ENCODE measurements at places on chromosomes 3 and 15.
A peak's percentile ranks its signal among the peaks of the same experiment; 100 is the strongest.

- no peaks in the 10 kb centered on the region for H3K27me3 ChIP-seq
- H3K27ac ChIP-seq = no peak overlapping the region
- DNase-seq = no peak
- no peaks in the 10 kb centered on the region for H3K36me3 ChIP-seq
- no peak overlapping the region for H3K4me3 ChIP-seq
These were observed 75.3 kb downstream of the HMG20A start for GRCh38 chr15:77495838-77496596.

GRCh38 chr3:52097851-52098507, 41.6 kb upstream of the DUSP7 start:
- H3K4me1 ChIP-seq = peaks cover 6% of the 10 kb centered on the region
- no peak overlapping the region for H3K27ac ChIP-seq
- DNase-seq = no peak
- no peak overlapping the region for H3K4me3 ChIP-seq
- H3K27me3 ChIP-seq = no peaks in the 10 kb centered on the region

DNA sequence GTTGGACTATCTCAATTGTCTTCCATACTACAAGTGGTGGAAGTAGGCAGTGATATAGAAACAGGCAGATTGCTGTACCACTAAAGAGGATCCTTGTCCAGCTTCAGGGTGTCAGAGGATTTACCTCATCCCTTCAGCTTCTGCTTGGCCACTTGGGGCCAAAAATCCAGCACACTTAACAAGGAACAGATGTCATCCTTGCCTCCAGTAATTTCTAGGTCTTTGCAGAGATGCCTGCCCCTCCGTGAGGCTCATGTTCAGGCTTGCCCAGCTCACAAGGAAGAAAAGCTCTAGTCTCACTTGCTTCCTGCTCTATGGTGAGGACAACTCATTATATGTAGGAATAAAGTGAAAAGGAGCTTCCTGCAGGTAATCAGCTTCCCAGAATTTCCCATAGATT, 510.3 kb downstream of the EPHA3 start:
- H3K27ac ChIP-seq = no peak overlapping the region
- no peaks in the 10 kb centered on the region for H3K27me3 ChIP-seq
- no peaks in the 10 kb centered on the region for H3K4me1 ChIP-seq
- DNase-seq = no peak
- H3K36me3 ChIP-seq = no peaks in the 10 kb centered on the region
- no peak overlapping the region for H3K4me3 ChIP-seq

DNA sequence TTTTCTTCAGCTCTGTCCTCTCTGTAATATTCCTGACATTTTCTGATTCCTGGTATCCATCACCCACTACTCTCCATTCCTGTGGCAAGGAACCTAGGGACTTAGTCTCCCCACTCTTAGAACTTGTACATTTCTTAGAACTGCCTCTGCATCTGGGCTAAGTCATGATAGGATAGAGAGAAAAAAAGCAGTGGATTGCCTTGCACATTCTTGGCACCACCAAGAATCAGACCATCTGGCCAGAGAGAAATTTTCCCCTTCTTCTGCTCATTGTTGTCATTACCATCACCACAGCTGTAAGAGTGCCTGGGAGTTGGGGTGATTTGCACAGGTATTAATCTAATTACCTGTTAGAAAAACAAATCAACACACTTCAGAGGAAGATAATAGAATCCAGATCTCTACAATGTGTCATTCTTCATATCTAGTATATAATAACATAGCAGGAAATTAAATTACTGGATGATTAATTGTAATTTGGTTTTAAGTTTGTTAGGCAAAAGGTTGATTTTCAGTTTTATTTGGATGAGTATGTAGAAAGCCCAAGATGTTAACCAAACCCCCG, 264.8 kb upstream of the ZPLD1 start:
- DNase-seq = no peak
- H3K36me3 ChIP-seq = no peaks in the 10 kb centered on the region

GRCh38 chr3:157067114-157067513, 92.8 kb downstream of the CCNL1 start:
- peaks cover 7% of the 10 kb centered on the region for H3K36me3 ChIP-seq
- peak overlapping the region; percentile 60 for H3K4me3 ChIP-seq
- H3K27ac ChIP-seq = peak overlapping the region; percentile 36
- no peaks in the 10 kb centered on the region for H3K27me3 ChIP-seq
- DNase-seq = no peak

DNA sequence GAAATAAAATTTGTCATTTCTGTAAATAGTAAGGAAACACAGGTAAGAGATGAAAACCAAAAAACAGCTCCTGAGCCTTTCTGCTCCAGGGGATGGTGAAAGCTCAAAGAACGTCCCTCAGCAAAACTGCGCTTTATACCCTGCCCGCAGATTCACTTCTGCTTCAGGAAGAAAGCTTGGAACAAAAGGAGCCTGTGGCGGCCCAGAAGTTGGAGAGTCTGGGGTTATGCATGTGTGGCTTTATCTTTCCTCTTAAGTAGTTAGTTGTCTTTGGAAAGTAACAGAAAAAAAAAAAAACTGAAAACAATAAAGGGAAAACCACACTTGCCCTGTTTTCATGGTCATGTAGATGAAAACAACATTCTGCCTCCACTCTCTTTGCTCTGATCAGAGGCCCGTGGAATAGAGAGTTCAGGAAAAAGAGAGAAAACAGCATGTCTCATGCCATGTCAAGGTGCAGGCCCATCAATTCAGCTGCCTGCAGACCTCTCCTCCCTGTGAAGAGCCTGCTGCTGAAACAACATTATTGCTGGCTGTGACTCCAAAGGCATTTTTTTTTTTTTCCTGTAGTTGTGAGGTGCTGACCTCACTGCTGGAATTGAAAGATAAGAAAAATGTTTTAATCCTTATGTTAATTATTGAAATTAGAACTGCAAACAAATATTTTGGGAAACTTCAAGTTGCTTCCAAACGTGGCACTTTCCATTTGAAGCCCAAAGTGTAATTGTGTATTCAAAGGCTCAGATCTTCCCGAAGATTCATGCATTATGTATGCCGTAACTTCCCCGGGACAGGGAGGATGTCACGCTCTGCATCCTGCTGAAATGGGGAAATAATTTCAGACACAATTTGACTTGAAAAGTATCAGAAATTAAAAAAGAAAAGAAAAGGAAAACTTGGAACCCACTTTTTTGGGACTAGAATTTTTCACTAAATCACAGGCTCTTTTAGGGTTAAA, 108.4 kb upstream of the ZNF385D start:
- no peaks in the 10 kb centered on the region for H3K27me3 ChIP-seq
- no peak for DNase-seq
- H3K4me1 ChIP-seq = no peaks in the 10 kb centered on the region
- no peak overlapping the region for H3K27ac ChIP-seq
- H3K4me3 ChIP-seq = no peak overlapping the region
- no peaks in the 10 kb centered on the region for H3K36me3 ChIP-seq

- H3K27me3 ChIP-seq = peaks cover 35% of the 10 kb centered on the region
- H3K4me3 ChIP-seq = no peak overlapping the region
- no peaks in the 10 kb centered on the region for H3K36me3 ChIP-seq
- DNase-seq = no peak
These were observed 71.0 kb downstream of the NOX5 start for GRCh38 chr15:69085325-69086081.

GRCh38 chr3:195160257-195160898, 110.6 kb downstream of the XXYLT1 start:
- peaks cover 42% of the 10 kb centered on the region for H3K4me1 ChIP-seq
- DNase-seq = no peak
- H3K4me3 ChIP-seq = no peak overlapping the region

- H3K36me3 ChIP-seq = peaks cover 24% of the 10 kb centered on the region
- H3K27me3 ChIP-seq = no peaks in the 10 kb centered on the region
- H3K4me1 ChIP-seq = peaks cover 85% of the 10 kb centered on the region
These were observed 102.5 kb downstream of the IQSEC1 start for GRCh38 chr3:12970684-12971083.

All from central memory CD8-positive, alpha-beta T cell (primary cell).